Right ventricle myocardium inferior (tissue), 1 donor: ENCODE measurements at places on chromosomes 2 and 18. TPM values are rescaled to one million over a fixed set of nuclear protein-coding genes. Genes with fewer than 3 reads are reported as not detected.

Gene FBLN7
- total RNA-seq = 0.54 TPM

Gene UGT1A5
- total RNA-seq = not detected

Gene ARHGEF33
- total RNA-seq = 0.62 TPM

Gene AP1S3
- total RNA-seq = 0.35 TPM

Gene OR6B2
- not detected for total RNA-seq

Gene AOX1
- total RNA-seq = 7.5 TPM

Gene REG3G
- total RNA-seq = not detected
